T-helper 2 cell (primary cell): ENCODE measurements at places on chromosomes 2 and 18.

DNA sequence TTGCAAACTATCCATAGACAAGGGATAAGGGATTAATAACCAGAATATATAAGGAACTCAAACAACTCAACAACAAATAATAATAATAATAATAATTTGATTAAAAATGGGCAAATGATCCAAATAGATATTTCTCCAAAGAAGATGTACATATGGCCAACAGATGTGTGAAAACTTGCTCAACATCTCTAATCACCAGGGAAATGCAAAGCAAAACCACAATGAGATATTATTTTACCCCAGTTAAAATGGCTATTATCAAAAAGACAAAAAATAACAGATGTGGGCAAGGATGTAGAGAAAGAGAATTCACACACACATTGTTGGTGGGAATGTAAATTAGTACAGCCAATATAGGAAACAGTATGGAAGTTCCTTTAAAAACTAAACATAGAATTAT lies 26.9 kb downstream of the DNAH7 start:
- no peak for DNase-seq

DNA sequence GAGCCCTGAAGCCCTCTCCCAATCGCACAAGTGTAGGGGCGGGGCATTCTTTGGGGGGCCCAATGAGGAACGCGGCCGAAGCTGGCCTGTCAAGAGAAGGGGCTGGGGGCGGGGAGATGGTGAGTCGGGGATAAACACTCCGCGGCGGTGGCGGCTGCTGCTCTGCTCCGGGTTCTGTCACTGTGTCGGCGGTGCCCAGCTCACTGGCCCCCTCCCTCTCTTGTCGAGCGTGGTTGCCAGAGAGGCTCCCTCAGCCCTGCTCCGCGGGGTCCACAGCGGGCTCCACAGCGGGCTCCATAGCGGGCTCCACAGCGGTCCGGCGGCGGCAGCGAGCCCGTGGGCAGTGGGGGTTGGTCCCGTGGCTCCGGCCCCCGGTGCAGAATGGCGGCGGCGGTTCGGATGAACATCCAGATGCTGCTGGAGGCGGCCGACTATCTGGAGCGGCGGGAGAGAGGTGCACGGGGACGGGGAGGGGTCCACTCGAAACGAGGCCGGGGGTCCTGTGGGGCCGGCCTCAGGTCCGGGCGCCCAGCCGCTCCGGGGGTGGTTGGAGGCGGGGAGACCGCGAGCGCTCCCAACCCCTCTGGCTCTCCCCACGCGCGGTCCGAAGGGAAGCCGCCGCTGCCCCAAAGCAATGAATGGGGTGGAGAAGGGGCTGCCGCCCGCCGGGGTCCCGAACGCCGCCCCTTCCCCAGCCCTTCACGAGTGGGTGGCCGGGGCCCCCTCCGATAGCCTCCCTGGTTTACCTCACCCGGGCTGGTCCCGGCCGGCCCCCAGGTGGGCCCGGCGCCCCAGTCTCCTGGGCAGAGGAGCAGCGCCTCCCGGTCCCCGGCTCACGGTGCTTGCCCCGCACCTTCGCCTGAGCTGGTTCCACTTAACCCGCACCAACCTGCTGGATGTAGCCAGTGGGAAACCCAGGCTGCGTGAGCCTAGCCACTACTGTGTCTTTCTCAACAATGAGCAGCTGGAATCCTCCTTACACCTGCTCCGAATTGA lies at the start of gene MXD1:
Gene MXD1 (plus strand): TSS at position 160 of the 996 bp plus-strand sequence. CDS start 222 bp downstream, at position 382.
- peak; percentile 97 for DNase-seq

- DNase-seq, result no peak
Observed at GRCh38 chr2:238851026-238851425, 3.1 kb downstream of the TWIST2 start.

DNA sequence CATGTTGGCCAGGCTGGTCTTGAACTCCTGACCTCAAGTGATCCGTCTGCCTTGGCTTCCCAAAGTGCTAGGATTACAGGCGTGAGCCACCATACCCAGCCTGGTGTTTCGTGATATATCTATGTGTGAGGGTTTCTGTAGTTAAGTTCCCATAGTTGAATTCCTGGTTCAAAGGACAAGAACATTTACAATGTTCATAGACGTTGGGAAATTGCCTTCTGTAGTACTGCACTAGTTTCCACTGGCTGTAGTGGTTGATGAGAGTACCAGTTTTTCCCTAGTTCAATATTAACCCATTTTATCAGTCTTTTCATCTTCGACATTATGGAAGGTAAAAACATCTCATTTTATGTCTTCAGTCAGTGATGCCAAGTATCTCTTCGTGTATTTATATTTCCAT lies 171.0 kb downstream of the NEDD4L start:
- DNase-seq, result no peak

DNA sequence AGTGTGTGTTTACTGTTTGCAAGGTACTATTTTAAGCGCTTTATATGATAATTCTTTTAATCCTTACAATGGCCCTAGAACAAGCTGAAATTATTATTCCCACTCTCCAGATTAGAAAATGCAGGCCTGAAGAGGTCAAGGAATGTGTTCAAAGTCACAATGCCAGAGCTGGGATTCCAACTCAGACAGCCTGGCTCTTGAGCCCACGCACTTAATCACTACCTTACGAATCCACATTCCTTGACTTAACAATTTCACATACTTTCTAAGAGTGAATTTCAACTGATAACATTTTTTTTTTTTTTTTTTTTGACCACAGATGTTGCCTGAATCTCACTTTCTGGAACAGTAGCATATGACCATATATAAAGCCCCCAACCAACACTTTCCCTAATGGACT lies 400.3 kb downstream of the NCKAP5 start:
- no peak for DNase-seq

- DNase-seq, result no peak
Observed at GRCh38 chr2:128605421-128605820, 286.8 kb upstream of the HS6ST1 start.

DNA sequence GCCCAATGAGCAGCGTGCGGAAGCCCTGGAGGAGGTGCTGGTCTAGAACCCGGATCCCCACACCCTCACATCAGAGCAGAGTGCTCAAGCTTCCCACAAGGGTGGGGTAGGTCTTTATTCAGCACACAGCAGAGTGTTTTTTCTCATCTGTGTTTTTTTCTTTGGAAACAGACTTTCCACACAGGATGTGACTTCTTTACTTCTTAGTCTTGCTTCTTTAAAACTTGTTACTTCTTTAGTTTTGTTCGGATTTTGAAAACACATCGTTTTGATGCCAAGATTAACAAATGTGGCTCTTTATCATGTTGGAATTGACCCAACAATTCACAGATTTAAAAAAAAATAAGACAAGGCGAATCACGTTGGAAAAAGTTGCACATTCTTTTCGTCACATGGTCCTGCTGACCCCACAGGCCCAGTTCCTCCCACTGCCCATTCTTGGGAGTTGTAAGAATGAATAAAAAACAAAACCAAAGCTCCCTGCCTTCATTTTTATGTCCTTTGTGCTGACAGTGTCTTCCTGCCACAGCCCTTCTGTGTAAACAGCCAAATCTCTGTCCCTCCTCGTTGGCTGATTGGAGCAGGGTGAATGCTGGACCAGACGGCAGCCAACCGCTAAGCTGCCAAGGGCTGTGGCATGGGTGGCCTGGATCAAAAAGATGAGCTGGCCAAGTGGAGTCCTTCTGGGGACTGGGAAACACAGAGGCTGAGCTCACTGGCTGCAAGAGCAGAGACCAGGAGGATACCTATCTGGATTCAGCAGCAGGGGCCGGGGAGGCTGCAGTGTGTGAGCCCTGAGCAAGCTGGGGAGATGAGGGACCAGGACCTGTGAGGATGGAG lies 81.6 kb downstream of the TWIST2 start:
- DNase-seq, result no peak

DNA sequence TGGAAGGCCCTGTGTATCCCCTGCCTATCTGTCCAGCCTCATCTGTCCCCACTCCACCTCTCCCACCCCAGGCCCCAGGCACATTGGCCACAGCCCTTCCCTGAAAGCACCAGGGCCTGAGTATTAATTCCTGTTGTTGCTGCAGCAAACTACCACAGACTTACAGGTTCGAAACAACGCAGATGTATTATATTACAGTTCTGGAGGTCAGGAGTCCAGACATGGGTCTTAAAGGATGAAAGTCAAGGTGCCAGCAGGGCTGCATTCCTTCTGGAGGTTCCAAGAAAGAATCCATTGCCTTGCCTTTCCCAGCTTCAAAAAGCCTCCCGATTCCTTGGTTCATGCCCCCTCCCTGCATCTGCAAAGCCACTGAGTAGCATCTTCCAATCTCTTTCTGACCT lies 78.7 kb upstream of the LAPTM4A start:
- no peak for DNase-seq

GRCh38 chr2:143493339-143493738 lies 364.1 kb downstream of the ARHGAP15 start:
- no peak for DNase-seq

DNA sequence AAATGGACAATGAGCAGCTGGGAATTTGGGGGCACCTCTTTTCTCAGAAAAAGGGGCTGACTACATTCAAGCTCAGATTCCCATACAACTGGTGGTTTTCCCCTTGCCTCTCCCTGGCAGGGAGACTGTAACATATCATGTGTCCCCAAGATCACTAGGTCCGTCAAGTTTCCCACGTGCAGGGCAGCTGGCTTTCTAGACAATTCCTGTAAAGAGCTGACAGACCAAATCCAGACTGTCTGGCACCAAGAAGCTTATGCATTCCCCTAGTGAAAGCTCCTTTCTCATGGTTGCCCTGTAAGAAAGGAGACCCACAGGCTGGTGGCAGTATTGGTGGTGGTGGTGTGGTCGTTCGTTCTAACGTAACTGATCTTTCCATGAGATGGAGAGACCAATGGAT lies 48.8 kb downstream of the THUMPD2 start:
- DNase-seq, result no peak

DNA sequence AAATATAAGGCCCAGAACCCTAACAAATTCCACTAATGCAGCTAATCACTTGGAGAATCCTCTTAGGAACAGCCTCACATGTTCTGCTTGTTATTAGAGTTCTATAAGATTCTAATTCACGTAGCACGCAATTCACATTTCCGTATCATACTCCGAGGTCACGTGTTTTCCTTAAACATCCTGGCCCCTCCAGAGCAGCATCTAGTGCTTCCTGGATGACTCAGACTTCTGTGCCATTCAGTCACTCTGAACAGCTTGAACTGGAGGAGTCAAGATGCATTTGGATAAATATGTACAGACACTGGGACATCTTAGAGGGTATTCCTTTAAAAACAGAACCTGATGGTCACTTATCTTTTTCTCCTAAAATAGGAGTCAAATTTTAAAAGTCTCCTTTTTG lies 156.5 kb downstream of the MYO5B start:
- no peak for DNase-seq

GRCh38 chr2:71971493-71971892 lies 176.2 kb downstream of the CYP26B1 start:
- DNase-seq, result no peak

DNA sequence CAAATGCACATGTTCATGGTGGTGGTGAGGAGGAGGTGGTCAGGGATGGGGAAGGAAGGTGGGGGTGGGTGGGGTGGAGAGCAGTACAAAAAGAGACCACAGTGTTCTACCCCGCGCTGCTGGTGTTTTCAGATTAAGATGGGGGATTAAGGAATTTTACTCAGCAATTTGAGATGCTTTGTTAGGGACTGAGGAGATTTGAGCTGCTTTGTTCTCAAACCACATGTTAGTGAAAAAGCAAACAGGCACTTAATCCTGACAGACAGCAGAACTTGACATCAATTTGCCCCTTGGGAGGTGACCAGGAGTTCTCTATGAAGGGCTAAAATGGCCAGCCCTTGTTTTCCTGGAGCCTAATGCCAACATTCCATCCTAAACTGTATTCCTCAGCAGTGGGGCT lies 244.5 kb downstream of the MEIS1 start:
- DNase-seq, result no peak

DNA sequence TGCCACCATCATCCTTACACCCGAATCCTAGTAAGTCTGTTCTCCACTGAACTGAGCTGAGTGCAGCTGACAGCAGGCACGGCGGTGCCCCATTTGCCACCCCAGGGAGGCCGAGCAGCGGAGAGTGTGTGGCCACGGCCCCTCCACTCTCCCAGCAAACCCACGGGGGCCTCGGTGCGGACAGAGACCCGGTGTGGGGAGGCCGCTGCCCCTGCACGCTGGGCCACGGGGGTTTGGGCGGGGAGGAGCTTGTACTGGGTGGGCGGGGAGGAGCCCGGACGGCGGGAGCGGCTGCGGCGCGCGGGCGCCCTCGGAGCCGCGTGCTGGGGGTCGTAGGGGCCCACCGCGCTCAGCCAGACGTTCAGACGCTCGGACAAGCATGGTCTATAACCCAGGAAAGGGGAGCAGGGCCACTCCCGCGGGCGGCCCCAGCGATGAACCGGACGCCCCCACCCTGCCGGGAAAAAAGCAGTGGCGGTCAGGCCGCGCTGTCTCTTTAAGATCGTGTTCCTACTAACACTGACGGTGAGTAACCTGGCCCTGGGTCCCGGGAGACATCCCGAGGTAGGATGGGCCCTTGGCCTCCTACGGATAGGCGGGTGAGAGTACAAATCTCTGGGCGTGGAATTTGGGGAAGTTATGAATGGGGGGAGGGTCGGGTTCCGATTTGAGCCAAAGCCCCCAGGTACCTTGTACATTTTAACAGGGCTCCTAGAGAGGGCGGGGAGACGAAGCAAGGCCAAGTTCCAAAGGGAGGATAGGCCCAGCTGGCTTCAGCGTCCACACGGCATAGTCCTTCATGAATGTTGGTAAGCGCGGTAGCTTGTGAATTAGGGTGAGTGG lies at the start of gene ITPRIPL1:
Gene ITPRIPL1 (plus strand): TSS at position 277 of the 843 bp plus-strand sequence. CDS start 523 bp downstream, at position 800.
- peak; percentile 52 for DNase-seq

DNA sequence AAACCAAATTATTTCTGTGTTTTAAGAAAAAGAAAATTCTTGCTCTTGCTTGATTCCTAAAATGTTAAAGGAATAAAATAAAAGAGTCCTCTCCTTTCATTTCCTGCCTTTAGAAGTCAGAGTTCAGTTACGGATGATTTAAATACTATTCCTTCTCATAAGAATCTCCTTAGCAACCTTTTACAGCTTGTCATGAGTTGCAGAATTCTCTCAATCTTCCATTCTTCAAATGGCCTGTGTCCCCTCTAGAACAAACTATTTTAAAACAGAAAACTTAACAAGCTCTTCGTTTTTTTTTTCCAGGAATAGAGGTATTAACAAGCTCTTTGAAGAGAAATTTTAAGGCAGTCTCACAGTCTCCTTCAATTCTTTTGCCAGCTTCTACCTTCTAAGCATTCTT lies 42.2 kb downstream of the SPIRE1 start:
- no peak for DNase-seq

- DNase-seq, result no peak
Observed at GRCh38 chr2:124382067-124382618, 357.1 kb downstream of the CNTNAP5 start.

GRCh38 chr2:140542627-140543026 lies 1588.2 kb downstream of the LRP1B start:
- DNase-seq, result no peak

- no peak for DNase-seq
Observed at GRCh38 chr18:48921305-48922225, 29.2 kb downstream of the SMAD7 start.

- no peak for DNase-seq
Observed at GRCh38 chr2:57882895-57883515, 163.6 kb upstream of the VRK2 start.

- no peak for DNase-seq
Observed at GRCh38 chr18:79956276-79956675, 4.8 kb upstream of the SLC66A2 start.
